ENCODE measurements at places on chromosomes 1 and 21.

GRCh38 chr1:36136535-36136934, 11.5 kb upstream of the COL8A2 start:
- DNase-seq = no peak

- no peak for DNase-seq
These were observed 323.5 kb downstream of the DUSP10 start for GRCh38 chr1:221418346-221418745.

DNA sequence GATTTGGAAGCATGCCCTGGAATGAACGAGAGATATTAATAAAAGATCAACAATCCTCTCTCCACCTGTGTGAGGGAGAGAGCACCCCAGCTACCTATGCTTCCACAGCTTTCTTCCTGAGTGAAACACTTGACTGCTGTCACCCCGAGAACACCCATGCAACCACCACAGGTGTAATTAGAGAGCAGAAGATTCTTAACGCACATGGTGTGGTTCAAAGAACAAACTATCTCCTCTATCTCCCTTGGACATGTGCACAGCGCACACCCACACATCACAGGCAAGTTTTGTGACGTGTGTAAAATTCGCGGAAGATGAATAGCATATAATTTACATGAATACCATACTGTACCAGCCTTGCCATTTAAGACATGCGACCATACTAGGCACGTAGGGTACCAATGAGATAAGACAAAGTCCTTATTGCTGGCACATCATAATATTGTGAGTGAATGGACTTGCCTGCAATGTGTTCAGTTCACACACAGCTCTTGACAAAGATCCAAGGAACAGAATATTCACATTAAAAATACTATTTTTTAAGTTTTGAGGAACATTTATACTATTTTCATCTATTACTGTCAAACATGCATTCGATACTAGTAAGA, 11.6 kb downstream of the ERRFI1 start:
- DNase-seq = no peak

DNA sequence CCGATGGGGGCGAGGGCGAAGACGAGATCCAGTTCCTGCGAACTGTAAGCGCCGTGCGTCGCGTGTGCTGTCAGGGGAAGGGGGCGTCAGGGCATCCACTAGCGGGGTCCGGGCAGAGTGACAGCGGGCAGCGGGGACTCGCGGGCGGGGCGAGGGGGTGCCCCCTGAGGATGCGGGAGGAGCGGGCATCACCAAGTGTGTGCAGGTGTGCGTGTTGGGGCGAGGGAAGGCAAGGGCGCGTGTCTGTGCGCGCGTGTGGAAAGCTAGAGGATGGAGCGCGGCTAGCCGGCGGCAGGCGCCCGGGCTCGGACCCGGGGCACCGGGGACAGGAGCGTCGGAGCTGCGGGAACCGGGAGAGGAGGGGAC, 525 bp downstream of the RYR2 start:
- peak; percentile 62 for DNase-seq

- DNase-seq = peak; percentile 19
These were observed 110.2 kb upstream of the APP start for GRCh38 chr21:26280775-26281174.

GRCh38 chr1:43296207-43296606, 4.6 kb upstream of the TIE1 start:
- DNase-seq = no peak

DNA sequence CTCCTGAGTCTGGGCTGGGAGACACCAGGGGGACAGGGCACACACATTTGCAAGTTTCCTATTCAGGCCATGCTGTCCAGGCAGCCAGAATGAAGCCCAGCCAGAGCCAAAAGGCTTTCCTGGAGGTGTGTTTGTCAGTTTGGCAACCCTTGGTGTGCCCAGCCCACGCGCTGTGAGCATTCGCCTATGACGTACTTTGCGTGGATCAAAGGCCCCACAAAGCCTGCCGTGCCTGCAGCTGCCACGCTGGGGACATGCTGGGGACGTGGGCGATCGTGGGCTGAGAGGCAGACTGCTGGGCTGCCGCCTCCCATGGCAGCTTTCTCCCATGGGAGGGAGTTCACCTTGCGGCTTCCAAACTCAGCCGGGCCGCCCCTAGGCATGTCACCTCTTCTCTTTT, 57.5 kb downstream of the CD247 start:
- DNase-seq = no peak

DNA sequence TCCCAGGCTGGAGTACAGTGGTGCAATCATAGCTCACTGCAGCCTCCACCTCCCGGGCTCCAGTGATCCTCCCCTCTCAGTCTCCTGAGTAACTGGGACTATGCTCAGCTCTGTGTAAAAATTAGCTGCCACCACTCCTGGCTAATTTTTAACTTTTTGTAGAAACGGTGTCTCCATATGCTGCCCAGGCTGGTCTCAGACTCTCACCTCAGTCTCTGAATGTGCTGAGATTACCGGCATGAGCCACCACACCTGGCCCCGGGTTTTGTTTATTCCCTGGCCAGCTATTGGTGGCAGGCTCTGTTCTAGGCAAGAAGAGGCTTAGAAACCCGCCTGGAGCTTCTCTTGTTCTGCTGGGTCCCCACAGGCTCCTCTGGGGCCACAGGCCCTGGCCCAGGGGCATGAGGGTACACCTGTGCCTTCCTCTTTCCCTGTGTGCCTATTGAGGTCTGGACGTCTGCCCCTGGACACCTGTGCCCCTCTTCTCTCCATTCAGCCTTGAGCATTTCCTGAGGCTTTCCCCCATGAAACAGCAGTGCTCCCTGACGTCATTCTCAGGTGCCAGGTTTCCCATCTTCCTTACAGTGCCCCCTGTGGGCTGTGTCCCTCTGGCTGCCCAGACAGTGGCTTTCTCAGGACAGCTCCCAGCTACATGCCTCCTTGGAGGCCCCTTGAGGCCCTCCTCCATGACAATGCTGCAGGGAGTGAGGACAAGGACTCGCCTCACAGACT, 57.5 kb downstream of the PCP4 start:
- no peak for DNase-seq

DNA sequence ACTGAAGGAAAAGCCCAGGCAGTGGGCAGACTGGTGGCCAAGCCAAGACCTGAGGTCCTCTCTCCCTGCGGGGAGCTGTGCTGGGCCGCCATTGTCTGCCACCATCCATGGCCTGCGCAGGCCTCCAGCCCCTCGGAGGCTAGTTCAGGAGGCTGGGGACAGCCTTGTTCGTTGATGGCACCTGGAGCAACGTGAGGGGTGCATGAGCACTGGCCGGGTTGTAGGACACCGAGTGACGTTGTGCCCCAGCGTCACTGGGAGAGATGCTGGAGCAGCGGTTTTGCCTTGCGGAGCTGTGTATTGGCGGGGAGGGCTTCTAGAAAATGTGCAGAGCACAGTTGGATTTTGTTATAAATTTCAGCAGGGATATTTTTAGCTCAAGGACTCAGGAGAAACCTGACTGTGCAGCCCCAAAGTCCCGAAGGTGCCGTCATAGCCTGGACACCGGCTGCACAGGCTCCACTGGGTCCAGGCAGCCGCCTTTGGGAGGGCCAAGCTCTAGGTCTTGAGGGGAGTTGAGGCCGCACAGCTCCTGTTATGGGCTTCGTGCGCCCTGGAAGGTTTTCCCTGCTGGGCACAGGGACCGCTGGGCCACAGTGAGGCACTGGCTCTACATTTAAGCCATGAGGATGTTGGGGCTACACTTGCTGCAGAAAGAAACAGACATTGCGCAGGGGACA, 48.2 kb upstream of the ADARB1 start:
- no peak for DNase-seq

DNA sequence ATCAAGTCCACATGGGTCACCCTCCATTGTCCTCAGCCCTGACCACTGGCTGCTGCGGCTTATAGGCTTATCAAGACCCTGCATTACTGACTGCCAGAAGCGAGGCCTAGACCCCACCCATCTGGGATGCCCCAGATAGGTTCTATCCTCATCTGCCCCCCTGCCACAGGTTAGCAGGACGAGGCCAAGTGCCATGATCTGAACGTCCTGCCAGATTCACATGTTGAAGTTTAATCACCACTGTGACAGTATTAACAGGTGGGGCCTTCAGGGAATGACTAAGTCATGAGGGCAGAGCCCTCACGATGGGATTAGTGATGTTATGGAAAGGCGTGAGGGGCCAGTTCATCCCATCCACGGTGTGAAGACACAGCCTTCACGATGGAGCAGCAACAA, 6.2 kb upstream of the CPLANE2 start:
- no peak for DNase-seq

- no peak for DNase-seq
These were observed 166.5 kb upstream of the COA6 start for GRCh38 chr1:234206651-234207284.

GRCh38 chr1:59265622-59266021, 31.3 kb upstream of the FGGY start:
- no peak for DNase-seq

- DNase-seq = no peak
These were observed 85.7 kb upstream of the ABCD3 start for GRCh38 chr1:94332516-94332915.

DNA sequence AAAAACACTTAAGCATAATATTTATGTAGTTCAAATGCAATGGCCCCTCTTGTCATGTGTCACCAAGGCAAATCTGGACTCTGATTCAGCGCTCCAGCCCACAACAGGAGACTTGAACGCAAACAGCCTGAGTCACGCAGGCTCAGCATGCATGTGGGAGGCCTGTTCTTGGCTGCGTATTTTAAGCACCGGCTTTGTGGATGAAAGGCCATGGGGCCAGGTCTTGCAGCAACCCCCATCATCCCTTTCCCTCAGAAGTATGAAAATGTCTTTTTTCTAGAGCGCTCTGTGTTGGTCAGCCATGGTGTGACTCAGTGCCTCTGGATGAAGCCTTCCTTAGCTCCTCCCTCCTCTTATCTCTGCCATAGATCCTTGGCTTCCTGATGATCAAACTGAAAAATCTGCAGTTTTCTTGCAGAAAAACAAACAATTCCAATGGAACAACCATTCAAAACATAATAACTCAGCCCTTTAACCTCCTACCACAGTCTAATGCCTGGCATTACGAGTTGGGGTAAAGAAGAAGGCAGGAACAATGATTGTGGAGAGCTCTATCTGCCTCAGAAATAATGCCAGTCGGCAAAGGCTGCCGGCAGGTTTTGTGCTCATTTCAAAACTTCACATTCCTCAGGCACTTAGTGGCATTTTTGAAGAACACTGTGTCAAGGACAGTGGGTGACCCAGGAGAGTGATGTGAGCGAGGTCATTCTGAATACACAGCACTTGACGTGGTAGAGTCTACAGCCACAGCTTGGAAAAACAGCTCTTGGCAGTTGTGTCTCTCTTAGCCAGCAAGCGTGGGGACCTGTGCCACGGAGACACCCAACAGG, 167.5 kb downstream of the CLIC6 start:
- no peak for DNase-seq

DNA sequence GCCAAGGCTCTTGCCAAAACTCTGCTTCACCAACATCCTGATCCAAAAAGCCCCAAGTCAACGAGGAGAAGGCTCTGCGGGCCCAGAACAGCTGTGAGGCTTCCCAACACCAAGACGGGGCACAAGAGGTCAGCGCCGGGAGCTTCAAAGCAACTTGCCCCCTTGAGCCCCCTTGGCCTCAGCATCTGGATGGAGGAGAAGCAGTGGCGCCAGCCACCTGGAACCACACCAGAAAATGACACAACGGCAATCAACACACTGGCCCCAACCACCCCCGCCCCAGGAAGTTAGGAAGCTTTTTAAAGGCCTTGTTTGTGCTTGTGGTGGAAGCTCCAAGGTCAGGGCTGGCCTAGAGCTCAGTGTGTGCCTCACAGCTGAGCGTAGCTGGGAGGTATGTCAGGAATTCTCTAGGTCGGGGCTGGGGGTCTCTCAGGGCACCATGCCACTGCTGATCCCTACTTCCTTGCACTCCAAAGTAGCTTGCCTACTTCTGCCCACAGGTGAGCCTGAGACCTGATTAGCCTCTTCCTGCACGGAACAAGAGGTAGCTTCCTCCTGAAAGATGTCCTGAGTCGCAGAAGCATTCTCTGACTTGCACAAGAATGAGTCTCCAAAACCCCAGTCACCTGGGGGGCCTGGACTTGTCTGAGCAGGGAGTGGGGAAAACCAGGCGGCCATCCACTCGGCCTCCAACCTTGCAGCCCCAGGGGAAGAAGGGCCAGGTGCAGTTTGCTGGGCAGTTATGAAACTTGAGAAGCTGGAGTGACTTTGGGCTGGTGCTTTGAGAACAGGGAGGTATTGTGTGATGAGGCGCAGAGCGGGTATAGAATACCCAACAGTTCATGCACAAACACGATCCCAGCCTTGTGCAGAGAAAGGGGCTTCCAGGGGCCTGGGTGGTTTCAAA, 9.7 kb upstream of the SRP9 start:
- peak; percentile 23 for DNase-seq

- DNase-seq = no peak
These were observed 32.5 kb downstream of the MTF2 start for GRCh38 chr1:93111561-93111960.

- no peak for DNase-seq
These were observed 32.2 kb upstream of the LGALS8 start for GRCh38 chr1:236491469-236492136.

DNA sequence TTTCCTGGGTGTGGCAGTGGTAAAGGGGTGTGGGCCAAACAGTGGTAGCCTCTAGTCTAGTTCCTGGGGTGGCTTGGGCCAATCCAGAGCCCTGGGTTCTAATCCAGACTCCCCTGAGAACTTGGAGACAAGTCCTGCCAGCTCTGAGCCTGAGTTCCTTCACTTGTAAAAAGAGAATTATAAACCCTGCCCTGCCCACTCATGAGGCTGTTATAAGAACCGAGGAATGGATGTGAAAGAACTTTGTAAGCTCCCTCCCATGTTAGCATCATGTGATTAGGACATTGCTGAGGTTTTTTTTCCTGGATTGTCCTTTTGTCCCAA, 131.0 kb downstream of the RRAGC start:
- no peak for DNase-seq

GRCh38 chr1:36320291-36320761, 3.1 kb downstream of the EVA1B start:
- DNase-seq = no peak

DNA sequence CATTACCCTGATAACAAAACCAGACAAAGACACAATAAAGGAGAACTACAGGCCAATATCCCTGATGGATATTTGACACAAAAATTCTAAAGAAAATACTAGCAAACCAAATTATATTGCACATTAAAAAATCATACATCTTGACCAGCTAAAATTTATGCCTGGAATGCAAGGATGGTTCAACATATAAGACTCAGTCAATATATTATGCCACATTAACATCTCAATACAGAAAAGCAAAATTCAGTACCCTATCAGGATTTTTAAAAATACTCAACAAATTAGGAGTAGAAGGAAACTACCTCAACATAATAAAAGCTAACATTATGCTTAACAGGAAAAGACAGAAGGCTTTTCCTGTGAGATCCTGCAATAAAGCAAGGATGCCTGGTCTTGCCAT, 177.1 kb downstream of the MAGI3 start:
- no peak for DNase-seq

DNA sequence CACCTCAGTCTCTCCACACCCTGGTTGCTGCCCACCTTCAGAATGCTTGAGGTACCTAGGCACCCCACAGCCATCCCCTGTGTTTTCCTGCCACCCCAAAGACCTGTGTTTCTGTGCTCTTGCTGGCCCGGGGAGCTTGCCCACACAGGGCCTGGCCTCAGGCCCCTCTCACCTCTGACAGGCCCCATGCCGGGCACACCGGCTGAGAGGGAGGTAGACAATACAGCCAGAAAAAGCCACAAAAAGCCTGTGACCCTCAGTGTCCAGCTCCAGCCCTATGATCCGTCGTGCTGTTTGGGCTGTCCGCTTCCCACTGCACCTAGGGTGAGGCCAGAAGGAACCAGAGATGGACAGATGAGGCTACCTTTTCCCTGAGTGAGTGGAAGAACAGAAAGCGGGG, 11.4 kb downstream of the SEMA6C start:
- DNase-seq = no peak

Measured in brain (organoid and tissue), 16 donors.